ENCODE measurements at places on chromosomes 11 and 22.

- DNase-seq: no peak
Observed at GRCh38 chr11:83054904-83055380, 16.8 kb downstream of the RAB30 start.

GRCh38 chr22:42648368-42649245 is 585 bp downstream of the CYB5R3 start:
- DNase-seq: no peak

GRCh38 chr11:133134314-133135173 is 397.8 kb downstream of the OPCML start:
- DNase-seq: peak; percentile 77

DNA sequence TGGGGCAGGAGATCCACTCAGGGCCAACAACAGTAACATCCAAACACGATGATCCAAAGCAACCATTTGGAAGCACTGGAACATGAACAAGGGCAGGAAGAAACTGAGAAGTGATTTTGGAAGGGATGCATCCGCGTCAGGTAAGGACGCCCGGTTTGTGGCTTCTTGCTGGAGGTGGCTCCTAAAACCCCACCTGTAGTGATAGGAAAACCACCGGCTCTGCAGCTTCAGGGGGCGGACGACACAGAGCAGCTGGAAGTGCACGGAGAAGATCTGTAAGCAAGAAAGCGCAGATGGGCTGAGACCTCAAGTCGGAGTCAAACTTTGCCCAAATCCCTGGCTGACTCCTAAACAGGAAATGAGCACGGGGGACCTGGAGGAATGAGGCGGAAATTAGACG is 1066.1 kb downstream of the BRD1 start:
- DNase-seq: no peak

- no peak for DNase-seq
Observed at GRCh38 chr22:25437414-25438160, 126.9 kb upstream of the GRK3 start.

GRCh38 chr22:23925020-23925606 is 30.9 kb downstream of the MIF start:
- no peak for DNase-seq

DNA sequence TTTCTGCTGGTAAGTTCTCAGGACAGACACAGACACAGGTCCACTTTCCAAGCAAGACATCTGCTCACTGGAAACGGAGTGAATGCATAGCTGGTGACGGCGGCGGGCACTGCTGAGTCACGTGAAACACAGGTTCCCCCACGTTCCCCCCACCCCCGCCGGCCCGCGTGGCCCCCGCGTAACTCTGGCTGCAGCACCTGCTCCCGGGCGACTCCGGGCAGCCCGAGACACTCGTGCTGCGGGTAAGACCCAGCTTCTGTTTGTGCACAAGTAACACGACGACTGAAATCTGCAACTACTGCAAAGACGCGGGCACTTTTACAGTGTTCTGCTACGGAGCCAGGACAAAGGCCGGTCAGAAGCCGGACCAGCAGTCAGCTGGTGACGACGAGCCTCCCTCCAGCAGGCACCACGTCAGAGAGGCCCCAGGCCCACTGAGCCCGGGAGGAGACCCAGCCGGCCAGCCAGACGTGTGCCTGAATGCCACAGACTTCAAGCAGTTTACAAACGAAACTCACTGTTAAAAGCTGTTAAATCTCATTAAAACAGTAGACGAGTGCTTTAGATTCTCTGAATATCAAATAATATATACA is 12.9 kb upstream of the ARFGAP3 start:
- DNase-seq: no peak

DNA sequence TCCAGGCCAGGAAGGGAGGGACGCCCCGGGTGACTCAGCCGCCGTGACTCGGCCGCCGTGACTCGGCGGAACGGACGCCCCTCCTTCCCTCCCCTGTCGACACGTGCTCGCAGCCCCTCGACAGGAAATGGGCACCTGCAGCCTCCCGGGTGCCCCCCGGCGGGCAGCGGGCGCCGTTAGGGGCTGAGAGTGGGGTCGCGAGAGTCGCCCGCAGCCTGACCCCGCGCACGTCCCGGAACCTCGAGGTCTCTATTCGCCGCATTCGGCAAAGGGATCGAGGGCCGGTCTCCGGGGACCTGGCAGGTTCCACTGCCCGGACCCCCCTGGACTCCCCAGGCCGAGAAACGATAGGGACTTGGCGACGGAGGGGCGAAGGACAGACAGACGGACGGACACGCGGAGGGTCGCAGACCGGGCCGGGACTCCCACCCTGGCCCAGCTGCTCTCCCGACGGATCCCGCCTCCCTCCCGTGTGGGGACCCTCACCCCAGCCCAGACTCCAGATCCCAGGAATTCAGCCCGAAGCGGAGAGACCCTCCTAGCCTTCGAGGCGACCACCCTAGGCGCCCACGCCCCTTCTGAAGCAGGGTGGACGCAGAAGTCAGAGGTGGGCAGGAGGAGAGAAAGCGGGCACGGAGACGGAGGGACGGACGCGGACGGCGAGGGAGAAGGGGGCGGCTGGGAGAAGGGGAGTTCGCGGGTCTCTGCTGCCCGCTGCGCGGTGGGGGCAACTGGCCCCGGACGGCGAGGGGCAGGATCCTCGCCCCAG is 648 bp downstream of the FOSL1 start:
- DNase-seq: peak; percentile 84

- no peak for DNase-seq
Observed at GRCh38 chr11:33775832-33776470, 1.6 kb upstream of the FBXO3 start.

DNA sequence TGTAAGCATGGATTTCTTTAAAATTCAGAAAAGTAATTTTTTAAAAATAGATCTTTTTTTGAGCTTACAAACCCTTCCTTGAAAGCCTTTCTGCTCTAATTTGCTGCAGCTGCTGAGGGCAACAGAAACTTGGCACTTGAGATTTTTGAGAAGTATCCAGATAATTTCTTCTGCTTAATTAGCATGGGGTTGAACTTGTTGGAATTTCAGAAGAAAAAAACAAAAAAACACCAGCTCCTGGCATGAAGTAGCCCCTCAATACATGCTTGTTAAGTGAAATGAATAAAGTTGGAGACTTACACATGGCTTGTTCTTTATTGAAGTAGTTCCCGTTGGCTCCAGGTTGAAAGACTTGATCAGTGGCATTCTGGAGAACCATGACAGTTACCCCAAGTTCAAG is 331.4 kb upstream of the RAG2 start:
- DNase-seq: no peak

GRCh38 chr11:68653486-68654430 is 30.6 kb upstream of the GAL start:
- no peak for DNase-seq

DNA sequence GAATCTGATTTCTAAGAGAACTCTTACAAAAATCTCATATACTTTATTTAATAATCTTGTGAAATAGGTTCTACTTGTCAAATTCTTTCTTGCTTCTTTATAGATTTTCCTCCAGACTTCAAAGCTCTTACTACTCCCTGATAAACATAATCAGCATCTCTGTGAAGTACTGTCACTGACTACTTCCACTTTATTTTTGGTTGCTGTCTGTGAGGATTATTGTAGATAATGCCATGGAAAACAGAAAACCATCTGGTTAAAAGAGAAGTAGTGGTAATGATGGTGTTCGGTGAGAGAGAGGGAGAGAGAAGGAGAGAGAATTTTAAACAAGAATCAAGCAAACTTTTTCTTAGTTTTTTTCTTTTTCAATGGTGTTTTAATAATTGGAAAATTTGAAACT is 152.3 kb downstream of the TMEM135 start:
- no peak for DNase-seq

DNA sequence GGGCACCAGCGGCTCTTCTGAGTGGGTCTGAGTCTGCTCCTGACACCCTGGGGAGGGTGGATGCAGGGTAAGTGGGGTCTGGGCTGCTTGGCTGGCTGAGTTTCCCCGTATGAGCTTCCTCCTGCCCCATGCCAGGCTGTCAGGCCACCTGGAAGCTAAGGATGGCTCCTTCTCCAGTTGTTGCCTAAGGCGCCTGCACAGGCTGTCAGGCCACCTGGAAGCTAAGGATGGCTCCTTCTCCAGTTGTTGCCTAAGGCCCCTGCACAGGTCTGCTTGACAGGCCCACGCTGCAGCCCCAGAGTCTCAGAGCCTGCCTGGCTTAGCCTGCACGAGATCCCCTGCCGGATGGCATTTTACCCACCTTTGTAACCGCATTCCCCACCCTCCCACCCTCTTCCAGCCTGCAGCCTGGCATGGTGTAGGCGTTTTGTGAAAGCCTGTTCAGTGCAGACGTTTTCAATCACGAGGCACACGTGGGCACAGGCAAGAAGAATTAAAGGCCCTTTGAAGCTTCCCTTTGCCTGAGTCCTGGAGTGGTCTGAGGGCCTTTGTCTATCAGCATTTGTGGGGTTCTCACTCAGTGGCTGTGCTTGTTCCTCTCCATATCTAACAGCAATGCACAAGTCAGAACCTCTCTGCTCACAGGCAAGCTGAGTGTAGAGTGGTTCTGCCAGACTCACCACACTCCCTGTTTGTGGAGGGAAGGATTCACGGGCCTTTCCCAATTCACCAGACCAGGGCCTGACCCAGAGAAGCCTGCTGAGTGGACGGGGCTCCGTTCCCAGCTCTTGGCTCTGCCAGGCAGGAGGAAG is 40.2 kb upstream of the B3GAT1 start:
- no peak for DNase-seq

DNA sequence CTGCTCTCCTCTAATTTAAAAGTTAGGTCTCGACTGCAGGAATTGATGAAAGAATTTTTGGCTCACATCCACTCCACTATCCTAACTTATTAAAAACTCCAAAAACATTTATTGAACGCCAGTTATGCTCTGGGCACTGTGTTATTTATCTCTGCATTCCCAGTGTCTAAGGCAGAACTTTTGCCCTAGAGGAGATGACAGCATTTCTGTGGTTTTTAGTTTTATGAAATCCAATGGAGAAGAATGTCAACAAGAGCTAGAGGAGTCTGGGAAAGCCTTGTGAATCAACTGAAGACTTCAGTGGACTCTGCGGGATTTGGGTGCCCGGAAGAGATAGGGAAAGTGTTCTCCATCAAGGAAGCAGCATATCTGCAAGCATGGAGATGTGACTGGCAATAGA is 217.0 kb upstream of the PGR start:
- DNase-seq: peak; percentile 65

- no peak for DNase-seq
Observed at GRCh38 chr11:47276923-47277322, 7.0 kb downstream of the MADD start.

- DNase-seq: peak; percentile 69
Observed at GRCh38 chr11:65646958-65647701, 9.2 kb downstream of the SIPA1 start.

- DNase-seq: no peak
Observed at GRCh38 chr11:27963370-27963769, 144.6 kb downstream of the KIF18A start.

DNA sequence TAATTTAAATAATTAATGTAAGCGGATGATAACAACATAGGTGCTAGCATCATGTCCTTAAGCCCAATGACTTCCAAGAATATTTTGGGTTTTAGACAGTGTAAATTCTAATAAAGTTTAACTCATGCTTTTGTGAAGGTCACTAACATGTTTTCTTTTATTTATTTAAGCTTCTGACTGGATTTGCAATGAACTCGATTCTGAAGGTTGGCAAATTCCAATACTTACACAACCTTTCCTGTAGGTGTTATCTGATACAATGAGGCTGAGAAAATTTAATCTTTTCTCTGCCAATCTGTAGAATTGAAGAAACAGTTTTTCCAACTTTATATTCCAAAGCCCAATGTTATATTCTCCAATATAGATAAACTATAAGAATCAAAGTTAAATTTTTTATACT is 311.3 kb downstream of the LUZP2 start:
- DNase-seq: no peak

DNA sequence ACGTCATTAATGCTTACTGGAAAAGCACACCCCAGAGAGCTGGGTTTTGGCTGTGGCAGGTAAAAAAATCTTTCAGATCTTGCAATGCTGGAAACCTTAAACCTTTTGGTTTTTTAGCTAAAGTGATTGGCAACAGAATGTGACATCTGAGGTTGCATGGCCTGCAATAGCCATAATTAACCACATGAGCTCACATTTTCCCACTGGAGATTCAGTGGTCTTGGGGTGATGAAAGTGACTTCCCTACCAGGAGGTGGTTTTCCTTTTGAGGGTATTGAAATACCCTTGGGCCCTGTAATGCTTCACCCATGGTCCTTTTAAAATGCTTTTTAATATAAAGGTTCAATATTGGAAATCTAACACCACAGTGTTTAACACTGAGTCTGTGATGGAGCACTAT is 192.8 kb downstream of the WNT11 start:
- DNase-seq: no peak

DNA sequence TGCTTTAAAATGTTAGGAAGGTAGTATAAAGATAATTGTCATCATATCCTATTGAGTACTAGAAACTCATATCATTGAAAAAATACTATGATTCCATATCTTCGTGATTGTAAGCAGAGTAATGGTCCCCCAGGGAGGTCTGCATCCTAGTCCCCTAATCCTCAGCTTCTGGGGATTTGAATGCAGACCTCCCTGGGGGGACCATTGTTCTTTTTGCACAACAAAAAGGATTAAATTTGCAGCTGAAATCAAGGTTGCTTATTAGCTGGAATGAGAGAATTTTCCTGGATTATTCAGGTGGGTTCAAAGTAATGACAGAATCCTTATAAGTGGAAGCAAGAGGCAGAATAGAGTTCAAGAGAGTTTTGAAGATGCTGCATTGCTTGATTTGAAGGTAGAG is 26.1 kb upstream of the MS4A6A start:
- DNase-seq: no peak

- peak; percentile 29 for DNase-seq
Observed at GRCh38 chr11:108870373-108871020, 205.6 kb downstream of the DDX10 start.

GRCh38 chr22:19051381-19052072 is 70.7 kb downstream of the DGCR2 start:
- DNase-seq: no peak

- no peak for DNase-seq
Observed at GRCh38 chr11:18063125-18063524, 17.1 kb upstream of the TPH1 start.

DNA sequence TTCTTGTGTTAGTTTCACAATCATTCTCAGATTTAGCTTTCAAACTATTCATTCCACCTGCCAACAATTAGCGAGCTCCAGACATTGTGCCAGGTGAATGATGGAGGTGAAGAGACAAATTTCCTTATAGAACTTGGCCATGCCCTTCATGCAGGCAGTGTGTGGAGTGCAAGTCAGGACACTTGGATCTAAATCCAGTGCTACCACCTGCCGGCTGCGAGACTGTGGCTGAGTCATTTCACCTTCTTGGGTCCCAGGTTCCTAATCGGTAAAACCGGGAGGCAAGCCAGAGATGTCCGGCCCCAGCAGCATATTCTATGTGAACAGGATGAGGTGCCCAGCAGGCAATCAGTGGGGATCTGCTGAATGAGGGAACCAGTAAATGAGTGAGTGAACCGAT is 18.6 kb upstream of the EHF start:
- no peak for DNase-seq

- no peak for DNase-seq
Observed at GRCh38 chr11:68454767-68455166, 5.8 kb upstream of the PPP6R3 start.

Measured in AG20443 (cell line).